ENCODE measurements at places on chromosomes 16 and 17. TPM values are rescaled to one million over a fixed set of nuclear protein-coding genes. Genes with fewer than 3 reads are reported as not detected.

DNA sequence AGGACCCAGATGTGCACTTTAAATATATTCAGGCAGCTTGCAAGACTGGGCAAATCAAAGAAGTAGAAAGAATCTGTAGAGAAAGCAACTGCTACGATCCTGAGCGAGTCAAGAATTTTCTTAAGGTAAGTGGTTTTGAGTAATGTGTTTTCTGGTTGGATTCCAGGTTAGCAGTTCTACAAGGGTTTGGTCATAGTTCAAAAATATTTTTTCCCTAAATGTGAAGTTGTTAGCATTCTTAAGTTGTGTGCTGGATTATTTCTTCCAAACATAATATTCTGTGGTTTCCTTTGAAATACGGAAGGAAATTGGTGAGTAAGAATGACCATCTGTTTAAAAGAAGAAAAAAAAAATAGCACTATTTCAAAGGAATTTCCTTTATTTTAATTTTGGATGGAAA is 38.4 kb downstream of the PTRH2 start:
- no peak for DNase-seq

The NEK8 gene
- total RNA-seq, result 10.1 TPM

- DNase-seq, result no peak
These were observed 100.1 kb upstream of the CLEC3A start for GRCh38 chr16:77922228-77922754.

- peak; percentile 53 for DNase-seq
These were observed 13.4 kb upstream of the TAOK1 start for GRCh38 chr17:29376667-29377270.

DNA sequence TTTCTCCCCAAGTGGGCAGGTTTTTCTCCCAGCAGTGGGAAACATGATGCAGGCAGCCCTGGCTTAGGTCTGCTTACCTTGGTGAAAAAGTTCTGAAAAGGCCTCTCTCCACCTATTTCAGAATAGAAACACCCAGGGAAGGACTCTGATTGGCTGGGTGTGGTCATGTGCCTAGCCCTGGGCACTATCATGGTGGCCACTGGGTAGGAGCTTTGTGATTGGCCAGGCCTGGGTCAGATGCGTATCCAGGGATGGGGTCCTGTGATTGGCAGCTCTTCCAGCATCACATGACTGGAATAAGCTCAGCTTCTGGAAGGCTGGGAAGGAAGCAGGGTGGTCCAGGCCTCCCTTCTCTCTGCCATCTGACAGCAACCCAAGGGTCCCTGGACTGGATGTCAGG is 53.5 kb downstream of the ZDHHC7 start:
- no peak for DNase-seq

GRCh38 chr16:89924297-89924924 is 1.3 kb downstream of the TUBB3 start:
- DNase-seq, result no peak
